ENCODE measurements at places on chromosomes 1 and 21.

DNA sequence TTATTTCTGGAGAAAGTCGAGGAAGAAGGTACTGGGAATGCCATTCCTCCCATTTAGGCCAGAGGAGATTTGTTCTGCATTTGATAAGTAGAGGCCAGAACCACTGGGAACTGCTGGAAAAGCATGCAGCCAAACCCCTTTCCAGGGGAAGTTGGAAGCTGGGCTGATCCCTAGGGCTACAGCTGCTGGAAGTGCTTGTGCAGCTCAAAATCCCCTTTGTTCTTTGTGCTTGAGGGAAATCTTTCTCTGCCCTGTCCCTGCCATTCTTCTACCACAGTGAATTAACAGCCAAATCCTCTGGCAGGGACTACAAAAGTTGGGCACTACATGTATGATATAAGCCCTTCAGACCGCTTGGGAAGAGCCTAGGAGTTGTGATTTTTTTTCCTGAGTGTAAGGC lies 734.1 kb downstream of the LRRIQ3 start:
- DNase-seq = no peak

DNA sequence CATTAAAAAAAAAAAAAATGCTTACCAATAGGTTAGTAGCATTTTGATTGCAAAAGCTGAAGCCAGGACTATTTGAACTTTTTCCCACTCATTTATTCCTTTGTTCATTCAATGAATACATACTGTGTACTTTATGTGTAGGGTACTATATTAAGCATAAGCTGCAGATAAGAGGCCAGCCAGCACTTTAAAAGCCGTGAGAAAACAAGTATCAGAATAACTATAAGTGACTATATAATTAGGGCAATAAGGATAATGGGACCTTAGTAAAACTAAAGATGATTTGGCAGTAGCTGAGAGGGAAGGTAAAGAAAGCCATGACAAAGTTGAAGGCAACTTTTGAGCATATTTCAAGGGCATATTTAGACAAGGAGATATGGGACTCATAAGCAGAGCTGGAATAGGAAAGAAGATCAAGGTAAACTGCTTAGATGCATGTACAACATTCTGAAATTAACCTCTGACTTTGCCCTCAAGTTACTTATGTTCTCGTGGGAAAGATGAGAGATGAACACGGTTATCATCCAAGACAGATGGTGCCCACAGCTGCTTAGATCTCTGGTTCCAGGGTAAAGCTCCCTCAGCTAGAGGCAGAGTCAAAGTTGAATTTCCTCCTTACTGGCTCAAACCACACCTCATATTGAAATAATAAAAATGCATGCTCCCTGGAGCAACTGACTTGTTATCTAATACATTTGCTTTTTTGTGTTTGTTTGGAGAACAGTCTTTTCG lies 44.0 kb upstream of the FMO2 start:
- DNase-seq = peak; percentile 37

DNA sequence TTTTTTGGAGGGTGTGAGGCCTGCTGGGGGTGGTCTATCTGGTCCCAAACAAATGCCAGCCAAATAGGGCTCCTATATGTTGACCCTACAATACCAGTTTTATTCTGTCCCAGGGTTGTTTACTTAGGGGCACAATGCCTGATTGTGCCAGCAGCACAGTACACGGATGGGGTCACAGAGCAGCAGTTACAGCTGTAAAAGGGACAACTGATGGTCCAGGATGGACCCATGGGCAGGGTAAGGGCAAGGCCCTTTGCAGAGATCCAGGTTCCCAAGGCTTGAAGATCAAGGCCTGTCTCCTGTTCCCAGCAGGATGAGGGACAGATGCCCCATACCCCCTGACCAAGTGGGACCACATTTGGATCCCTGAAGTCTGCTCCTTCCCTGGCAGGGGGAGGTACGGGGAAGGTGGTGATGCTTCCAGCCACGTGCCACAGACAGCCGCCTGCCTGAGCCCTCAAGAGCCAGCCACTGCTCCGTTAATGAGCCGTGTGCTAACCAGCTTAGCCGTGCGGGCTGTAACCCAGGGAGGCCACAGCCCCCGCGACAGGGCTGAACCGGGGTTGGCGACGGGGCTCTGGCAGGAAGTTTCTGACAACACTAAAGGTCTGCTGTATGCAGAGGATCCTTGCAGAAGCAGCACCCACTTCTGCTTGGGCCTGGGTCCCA lies 18.2 kb downstream of the SLC6A9 start:
- no peak for DNase-seq

- DNase-seq = peak; percentile 15
These were observed 8.3 kb upstream of the FASLG start for GRCh38 chr1:172650474-172651193.

DNA sequence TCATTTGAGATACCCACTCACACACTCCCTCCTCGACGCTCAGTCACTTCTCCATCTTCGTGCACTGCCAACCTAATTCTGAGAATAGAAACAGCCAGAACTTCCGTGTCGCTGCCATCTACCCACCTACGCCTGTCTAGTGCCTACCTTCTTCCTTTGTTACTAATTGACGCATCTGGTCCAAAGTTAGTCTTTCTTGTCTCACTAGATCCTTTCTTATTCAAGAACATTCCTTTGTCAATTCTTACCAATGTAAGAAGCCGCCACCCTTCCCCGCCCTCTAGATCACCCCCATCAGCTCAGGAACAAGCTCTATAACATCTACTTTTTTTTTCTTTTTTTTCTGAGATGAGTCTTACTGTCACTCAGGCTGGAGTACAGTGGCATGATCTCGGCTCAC lies 3.7 kb downstream of the PADI6 start:
- no peak for DNase-seq

- no peak for DNase-seq
These were observed 4.1 kb downstream of the MYBPH start for GRCh38 chr1:203171341-203172183.
